ENCODE measurements at places on chromosomes 6 and 20.

GRCh38 chr6:137882225-137882961 lies 15.3 kb downstream of the TNFAIP3 start:
- no peak for DNase-seq

GRCh38 chr20:9482180-9482579 lies 32.2 kb upstream of the LAMP5 start:
- no peak for DNase-seq

DNA sequence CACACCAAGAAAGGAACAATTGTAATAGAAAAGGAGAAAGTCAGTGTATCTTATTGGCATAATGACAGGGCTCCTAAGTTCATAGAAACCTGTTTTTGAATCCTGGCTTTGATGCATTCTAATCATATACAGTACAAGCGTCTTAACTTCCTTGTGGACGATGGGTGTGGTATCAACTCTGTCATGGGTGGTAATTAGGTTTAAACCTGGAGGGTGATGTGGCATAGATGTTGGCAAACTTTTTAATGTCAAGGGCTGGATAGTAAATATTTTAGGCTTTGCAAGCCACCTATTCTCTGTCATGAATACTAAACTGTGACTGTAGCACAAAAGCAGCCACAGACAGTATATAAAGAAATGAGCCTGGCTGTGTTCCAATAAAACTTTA lies 138.7 kb upstream of the EDN1 start:
- no peak for DNase-seq

- DNase-seq: no peak
Measured at GRCh38 chr6:89817481-89817880, 2.1 kb downstream of the MDN1 start.

- DNase-seq: no peak
Measured at GRCh38 chr20:63242736-63243135, 7.0 kb downstream of the BIRC7 start.

DNA sequence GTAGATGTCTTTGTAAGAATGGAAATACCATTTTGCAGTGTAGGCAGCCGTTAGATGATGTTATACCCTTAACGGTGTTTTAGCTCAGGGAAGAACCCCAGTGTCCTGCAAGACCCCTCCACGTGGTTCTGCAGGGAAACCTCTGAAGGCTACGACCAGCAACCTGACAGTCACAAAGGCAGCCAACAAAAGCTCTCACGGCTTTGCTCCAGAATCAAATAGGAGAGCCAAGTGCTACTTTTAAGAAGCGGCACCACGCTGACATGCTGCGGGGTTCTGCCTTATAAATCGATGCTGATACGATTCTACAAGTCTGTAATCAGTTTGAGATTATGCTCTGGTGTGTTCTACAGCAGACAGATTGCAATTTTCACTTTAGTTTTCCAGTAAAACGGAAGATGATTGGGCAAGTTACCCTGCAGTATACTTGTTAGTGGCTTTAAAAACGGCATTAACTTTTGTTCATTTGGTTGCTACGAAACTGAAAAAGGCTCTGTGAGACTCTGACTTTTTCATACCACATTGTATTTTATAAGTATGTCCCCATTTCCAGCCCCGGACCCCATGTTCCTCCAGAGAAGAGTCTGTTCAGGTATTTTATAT lies 312.9 kb downstream of the SAMD5 start:
- DNase-seq: no peak

DNA sequence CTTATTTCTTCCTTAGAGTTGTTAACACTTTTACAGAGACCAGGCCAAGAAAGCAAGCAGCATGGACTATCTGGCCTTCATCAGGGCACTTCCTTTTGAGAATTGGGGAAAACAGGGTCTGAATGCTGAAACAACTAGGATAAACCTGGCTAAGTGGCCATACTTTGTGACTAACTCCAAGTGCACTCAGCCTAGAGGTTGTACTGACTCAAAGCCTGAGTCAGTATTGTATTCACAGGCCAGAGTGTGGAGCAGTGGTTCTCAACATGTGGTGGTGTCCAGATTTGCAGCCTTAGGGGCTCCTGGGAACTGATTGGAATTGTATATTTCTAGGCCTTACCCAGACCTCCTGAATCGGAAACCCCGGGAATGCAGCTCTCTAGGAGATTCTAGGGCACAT lies 20.1 kb downstream of the SEC23B start:
- DNase-seq: no peak

Data from aorta (tissue), 5 donors.